ENCODE measurements at places on chromosomes 3 and 15.

- DNase-seq: no peak
Measured at GRCh38 chr3:124296406-124296805, 304.5 kb upstream of the ROPN1 start.

GRCh38 chr3:37444696-37445095 lies 270.3 kb upstream of the LRRFIP2 start:
- DNase-seq: no peak

DNA sequence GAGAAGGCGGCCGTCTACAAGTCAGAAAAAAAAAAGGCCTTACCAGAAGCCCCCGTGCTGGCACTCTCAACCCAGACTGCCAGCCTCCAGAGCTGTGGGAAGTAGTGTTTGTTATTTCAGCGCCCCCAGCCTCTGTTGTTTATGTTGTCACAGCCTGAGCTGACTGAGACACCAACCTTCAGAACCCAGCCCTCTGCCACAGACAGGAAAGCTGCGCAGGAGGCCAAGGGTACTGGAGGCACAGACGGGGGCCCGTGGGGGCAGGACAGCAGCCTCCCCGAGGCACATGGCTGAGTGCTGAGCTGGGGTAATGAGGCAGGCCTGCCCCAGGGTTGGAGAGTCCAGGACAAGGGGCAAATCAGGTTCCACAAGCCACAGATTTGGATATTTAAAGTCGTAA lies 33.7 kb downstream of the HCN4 start:
- no peak for DNase-seq

DNA sequence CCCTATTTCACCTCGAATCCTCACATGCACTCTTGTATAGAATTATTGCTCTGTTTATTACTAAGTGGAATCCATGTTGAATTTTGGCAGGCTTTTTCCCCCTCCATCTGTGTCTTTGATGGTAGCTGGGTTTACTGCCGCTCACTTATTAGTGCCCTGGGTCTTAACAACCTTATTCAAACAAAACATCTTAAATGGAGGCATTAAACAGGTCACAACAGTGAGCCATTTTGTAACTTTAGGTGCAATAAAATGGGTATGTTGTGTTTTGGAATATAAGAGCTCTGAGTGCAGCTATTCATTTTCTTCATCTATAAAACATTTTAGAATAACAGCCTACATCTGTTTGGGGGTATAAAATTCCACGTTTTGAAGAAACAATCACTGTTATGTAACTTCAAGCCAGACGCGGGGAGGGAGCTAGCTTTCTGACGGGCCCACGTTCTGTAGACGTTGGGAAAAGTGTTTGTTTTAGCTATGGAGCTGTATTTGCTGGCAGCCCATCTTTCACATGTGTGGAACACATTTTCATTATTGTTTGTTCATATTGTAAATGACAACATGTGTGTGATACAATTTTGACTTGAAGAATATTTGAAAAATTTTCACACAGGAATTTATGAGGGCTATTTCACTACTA lies 122.0 kb downstream of the SLC25A26 start:
- DNase-seq: no peak

GRCh38 chr3:33980252-33980651 lies 181.8 kb downstream of the PDCD6IP start:
- DNase-seq: no peak

- DNase-seq: no peak
Measured at GRCh38 chr3:114307222-114307830, 13.5 kb downstream of the TIGIT start.

- DNase-seq: no peak
Measured at GRCh38 chr3:124281453-124282316, 289.8 kb upstream of the ROPN1 start.
